ENCODE measurements at places on chromosomes 7 and 10.

- DNase-seq: no peak
These were observed 232.0 kb downstream of the SDK1 start for GRCh38 chr7:3533040-3533439.

DNA sequence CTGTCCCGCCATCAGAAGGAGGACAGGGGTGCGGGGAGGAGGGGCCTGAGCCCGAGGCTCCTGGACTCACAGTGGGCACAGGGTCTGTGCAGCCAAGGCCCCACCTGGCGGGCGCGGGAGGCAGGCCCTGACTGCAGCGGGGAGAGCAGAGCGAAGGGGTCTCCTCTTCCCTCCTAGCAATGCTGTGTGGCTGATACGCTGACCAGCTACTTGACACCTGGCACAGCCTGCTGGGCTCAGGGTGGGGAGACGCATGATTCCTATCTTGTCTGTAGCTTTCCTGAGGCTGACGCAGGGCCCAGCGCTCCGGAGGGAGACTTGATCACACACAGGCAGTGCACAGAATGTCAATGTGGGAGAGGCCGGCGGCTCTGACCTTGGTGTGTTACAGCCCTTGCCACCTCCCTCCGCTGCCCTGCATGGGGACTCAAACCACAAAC is 174.9 kb downstream of the ELFN1 start:
- no peak for DNase-seq

- peak; percentile 53 for DNase-seq
These were observed 104.4 kb upstream of the ZNF92 start for GRCh38 chr7:65269150-65269856.

DNA sequence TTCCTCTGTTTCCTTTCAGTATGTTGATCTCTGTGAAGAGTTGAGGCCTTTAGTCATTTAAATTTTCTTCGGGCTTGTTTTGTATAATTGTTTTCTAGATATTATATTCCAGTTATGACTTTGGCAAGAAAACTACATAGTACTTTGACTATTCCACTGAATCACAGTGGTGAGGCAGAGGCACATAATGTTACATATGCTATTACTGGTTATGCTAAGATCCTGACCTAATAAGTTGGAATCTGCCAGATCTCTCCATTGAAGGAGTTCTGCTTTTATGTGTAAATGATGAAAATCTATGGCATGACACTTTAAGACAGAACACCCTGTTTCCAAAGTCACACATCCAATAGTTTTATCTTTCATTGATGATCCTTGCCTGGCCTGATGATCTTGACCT is 83.7 kb downstream of the CYP2C19 start:
- DNase-seq: no peak

DNA sequence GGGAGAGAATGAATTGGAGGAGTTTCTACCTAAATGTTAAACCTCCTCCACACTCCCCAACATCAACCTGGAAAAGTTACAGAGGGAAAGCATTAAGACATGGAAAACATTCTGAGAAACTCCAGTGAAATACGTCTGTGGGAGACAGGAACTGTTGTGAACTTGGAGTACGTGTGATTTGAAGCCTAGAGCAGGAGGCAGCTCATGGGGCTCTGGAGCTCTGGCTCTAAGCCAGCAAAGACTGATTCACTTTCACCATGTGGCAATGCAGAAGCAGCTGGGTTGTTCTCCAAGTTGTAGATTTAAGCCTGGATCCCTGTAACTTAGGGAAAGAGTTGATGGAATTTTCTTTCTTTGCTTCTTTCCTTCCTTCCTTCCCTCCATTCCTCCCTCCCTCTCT is 503.2 kb downstream of the NRG3 start:
- no peak for DNase-seq

DNA sequence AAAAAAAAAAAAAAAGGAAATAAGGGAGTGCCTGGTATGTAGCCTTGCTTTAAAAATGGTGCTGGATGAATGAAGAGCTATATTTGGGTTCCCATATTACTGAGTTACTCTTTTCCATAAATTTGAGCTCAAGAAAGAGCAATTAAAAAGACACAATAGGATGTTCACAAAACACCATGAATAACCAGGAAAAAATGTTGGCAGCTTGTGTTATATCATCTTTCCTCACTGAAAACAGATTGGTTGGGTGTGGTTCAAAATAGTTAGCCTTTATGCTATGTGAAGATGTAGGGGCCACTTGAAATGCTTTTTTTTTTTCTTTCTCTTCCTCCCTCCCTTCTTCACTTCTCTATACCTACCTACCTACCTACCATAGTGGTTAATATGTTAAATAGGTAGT is 256.9 kb downstream of the STK31 start:
- no peak for DNase-seq

DNA sequence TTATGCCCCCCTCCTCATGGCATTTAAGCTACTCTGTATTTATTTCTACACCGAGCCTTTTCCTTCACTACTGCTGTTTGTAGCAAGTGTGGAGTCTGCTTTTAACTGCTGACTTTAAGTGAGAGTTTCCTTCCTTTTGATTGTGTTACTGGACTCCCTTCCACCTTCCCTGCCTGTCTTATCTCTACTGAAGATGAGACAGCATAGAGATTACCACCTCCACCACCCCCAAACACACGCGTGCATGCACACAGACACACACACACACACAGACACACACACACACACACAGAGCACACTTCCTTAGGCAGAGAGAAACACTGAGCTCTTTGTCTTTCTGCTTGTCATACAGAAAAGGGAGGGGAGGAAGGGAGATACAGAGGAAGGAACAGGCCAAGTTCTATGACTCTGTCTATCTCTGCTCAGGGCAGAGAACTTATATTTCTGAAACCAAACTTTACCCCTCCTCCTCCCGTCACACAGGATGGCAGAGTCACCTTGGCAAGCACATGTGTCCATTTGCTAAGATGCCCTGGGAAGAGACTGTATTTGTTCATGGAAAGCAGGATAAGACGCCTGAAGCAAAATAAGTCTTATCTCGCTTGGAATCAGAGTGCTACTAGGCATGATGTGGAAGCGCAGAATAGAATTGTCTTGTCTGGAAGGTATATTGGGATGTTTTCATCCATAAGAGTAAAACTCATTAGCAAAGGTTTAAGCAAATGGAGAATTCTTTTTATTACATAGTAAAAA is 81.8 kb upstream of the CAV2 start:
- DNase-seq: no peak

GRCh38 chr7:114409750-114410149 is 4.9 kb upstream of the FOXP2 start:
- DNase-seq: no peak

- no peak for DNase-seq
These were observed 7.9 kb upstream of the CFAP43 start for GRCh38 chr10:104240078-104240477.

- DNase-seq: peak; percentile 2
These were observed 25.9 kb downstream of the DNAH11 start for GRCh38 chr7:21568762-21569161.
